A172 (cell line): ENCODE measurements at places on chromosomes 4 and X. TPM values are rescaled to one million over a fixed set of nuclear protein-coding genes. Genes with fewer than 3 reads are reported as not detected.

DUX4 gene
- not detected in 2 replicates for total RNA-seq

GRCh38 chr4:9916346-9916745 lies 105.0 kb downstream of the SLC2A9 start:
- no peak for DNase-seq

- DNase-seq = no peak
Observed at GRCh38 chr4:75429208-75429607, 85.0 kb downstream of the RCHY1 start.

GC gene
- not detected in 2 replicates for total RNA-seq

ADH4 gene
- not detected in 2 replicates for total RNA-seq

DNA sequence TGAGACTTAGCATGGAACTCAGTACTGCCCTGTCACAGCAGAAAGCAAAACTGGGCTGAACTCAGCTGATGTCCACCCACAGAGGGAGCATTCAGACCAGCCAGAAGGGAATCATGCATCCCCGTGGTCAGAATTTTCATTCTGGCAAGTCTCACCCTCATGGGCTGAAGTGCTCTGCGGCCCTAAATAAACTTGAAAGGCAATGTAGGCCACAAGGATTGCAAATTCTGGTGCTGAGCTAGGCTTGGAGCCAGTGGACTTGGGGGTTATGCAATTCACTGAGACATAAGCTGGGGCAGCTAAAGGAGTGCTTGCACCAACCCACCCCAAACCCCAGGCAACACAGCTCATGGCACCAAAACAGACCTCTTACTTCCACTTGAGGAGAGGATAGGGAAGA lies 494.1 kb downstream of the GABRG1 start:
- no peak for DNase-seq

DNA sequence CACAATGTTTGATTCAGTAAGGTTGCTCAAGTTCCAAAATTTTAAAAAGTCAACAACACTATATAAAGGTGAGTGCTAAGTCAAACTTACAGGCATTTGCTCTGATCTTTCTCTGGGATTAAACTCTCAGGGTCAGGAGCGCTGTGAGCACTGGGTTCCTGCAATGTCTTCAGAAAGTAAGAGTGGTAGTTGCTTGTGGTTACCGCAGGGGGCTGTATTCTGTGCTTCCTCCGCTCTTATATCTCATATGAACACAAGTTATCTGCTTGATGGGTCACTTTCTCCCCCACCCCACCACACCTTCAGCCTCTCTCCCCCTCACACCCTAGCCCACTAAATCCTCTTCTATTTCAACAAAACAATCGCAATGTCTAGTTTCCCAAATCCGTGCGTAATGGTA lies 116.4 kb upstream of the IGSF1 start:
- no peak for DNase-seq
